ENCODE measurements at places on chromosomes 16 and 17. TPM values are rescaled to one million over a fixed set of nuclear protein-coding genes. Genes with fewer than 3 reads are reported as not detected.

GRCh38 chr17:82134101-82134500, 36.1 kb upstream of the FASN start:
- DNase-seq: no peak

DNA sequence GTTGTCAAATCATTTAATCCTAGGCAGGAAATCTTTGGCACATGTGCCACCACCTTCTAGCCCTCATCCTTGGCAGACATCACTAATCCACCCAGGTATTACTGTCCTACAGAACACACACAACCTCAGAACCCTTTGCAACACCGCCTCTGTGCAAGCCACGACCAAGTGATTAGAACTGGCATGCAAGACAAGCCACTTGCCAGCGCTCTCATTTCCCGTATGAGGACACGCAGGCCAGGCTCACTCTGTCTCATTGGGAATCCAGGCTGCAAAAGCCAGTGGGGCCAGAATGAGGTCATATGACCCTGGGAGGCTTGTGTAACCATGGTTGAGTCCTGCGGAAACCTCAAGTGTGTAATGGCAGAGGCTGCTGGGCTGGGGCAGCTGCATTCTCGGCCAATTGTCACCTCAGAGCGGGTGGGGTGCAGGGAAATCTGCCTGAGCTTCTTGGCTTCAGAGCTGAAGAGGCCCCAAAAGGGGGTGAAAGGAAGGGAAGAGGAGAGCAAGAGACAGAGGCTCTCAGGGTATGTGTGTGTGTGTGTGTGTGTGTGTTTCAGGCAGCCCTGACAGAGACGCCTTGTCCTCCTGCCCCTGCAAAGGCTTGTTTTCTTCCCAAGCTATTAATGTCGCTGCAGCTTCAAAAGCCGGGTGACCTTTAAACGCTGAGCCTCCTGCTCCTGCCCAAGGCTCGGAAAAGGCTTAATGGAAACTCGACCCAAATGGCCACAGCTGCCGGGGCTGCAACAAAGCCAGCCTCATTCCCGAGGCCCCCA, 43.2 kb upstream of the MRPS23 start:
- peak; percentile 100 for DNase-seq

GRCh38 chr17:39950871-39951348, 11.9 kb upstream of the GSDMA start:
- DNase-seq: no peak

DNA sequence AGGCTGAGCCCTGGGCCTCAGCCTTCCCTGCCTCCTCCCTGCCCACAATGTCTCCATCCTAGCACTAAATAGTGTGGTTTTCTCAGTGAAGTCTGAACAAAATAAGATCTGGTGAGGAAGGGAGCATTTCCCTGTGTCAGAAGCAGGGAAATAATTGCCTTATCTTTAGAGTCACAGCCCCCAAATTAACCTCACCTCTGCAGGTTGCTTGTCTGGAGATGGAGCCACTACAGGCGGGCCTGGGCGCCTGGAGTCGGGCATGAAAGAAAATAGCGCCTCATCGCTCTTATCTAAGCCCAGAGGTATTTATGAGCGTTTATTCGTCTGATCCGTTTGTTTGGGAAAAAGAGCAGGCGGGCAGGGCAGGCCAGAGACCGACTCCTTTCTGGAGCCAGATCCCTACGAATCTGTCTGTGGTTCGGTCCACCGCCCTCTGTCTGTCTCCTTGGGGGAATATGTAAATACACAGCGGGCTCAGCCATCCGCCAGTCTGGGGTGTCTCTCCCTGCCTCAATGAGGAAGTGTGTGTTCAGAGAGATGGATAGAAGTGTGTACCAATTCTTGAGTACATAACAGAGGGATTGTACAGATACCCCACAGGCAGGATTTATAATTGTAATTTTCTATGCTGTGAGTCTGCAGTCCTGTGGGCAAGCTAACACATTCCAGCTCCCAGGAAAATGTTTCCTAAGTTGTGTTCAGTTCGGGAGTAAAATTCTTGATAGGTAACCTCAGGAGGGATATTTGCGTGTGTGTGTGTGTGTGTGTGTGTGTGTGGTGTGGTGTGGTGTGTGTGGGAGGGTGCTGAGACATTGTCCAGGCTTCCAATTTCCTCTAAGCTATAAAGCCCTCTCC, 4.3 kb downstream of the HOXB6 start:
- no peak for DNase-seq

Gene PKMYT1
- 11.0 TPM for total RNA-seq

- no peak for DNase-seq
Observed at GRCh38 chr17:66002812-66003211, 189.1 kb downstream of the CEP112 start.

GRCh38 chr16:55835581-55835980, 2.7 kb upstream of the CES1 start:
- no peak for DNase-seq

DNA sequence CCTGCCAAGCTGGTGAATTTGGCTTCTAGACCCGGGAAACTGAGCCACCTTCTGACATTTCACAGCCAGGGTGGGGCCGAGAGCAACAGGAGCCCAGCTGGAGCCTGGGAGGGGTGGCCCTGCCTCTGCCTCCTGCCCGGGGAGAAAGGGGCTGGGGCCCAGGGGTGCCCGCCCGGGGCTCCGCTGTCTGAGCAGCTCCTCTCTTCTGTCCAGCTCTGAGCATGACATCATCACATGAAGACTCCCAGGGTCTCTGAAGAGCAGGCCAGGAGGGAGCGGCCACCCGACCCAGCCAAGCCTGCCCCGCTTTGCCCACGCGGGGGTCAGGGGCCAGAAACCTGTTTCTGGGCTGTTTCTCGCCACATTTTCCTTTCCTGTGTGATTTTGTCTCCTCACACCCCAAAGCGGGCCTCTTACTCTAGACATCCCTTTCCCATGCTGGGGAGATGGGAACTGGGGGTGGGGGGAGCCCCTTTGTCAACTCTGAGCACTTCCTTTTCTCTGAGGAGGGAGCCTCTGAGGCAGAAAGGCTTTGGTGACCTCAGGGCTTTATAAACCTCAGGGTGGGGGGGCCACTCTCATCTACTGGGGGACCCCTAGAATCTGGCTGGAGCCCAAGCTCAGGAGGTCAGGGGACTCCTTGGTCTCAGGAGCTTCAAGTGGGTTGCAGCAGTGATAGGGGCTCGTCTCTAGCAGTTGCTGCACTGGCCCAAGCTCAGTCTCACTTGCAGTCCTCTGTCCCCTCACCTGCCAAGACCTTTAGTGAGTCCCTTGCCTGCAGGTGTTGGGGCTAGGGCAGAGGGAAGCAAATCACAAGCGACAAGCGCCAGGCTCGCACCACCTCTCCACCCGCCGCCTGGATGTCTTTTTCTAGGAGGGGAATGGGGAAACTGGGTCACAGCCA, 7.6 kb downstream of the UBALD2 start:
- DNase-seq: no peak

GRCh38 chr17:80153004-80153403, 6.1 kb upstream of the EIF4A3 start:
- DNase-seq: no peak

GRCh38 chr17:68867759-68868516, 87.3 kb downstream of the ABCA8 start:
- DNase-seq: no peak

DNA sequence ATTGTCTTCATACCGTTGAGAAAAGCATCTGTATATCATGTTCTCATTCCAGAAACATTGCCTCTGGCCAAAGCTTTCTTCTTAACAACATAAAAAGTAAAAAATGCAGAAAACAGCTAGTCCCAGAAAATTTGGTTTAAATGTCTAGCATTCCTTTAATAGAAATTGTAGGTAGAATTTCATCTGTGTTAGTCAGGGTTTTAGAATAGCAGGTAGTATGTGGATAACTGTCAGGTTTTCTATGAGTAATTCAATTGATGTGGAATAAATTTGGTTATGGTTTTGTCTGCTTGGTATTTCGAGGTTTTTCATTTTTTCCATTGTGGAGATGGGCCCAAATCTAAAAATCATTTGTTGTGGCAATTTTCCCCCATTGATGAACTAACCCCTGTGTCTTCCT, 616.7 kb downstream of the KCNJ2 start:
- no peak for DNase-seq

- no peak for DNase-seq
Observed at GRCh38 chr16:80719573-80719972, 84.8 kb downstream of the CDYL2 start.

DNA sequence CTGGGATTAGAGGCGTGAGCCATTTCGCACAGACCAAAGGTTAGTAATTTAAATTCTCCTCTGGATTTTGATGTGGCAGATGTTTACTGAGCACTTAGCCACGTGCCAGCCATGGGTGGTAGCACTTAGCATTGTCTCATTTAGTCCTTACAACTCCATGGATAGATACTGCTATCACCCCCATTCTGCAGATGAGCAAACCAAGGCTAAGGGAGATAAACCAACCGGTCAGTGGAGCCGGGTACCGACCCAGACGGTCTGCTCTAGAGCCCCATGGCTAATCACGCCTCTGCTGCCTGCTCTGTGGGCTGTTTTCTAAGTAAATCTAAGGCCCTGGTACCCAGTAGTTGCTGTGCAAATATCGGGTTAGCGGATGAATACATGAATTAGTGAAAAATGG, 12.6 kb upstream of the ADGRG1 start:
- DNase-seq: no peak

Measured in GM23248 (cell line).